ENCODE measurements at places on chromosomes 2 and 18. TPM values are rescaled to one million over a fixed set of nuclear protein-coding genes. Genes with fewer than 3 reads are reported as not detected.

DNA sequence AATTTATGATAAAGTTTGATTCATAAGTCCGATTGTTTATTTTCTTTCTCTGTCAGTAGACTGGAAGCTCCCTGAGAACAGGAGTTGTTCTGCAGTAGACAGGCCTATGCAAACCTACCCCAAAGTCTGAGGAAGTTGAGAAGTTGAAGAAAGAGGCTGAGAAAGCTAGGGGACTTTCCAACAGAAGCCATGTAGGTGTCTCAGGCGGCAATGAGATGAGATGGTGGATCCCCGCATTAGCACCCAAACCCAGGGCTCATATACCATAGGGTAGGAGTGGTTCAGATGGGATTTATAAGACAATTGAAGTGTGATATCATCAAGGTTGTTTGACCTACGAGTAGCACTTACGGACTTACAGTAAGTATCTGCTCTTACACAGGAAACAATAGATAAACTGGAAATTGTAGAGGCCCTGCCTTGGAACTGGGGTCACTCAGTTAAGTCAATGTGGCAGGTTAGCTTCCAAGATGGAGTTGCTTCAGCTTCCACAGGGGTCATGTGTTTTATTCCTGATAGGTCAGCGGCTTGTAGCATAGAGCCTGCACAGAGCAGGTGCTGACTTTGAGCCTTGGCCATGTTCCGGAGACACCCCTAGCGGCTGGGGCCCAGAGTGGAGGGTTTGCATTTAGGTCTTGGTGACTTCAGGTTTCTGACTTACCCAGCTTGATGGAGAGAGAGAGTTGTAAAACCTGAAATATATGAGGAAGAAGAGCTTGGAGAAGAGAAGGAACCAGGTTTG is 2.3 kb upstream of the PSD4 start:
- DNase-seq, result no peak

The LCT gene
- total RNA-seq, result 0.13 TPM

- peak; percentile 34 for DNase-seq
These were observed at the start of gene MXD1 for GRCh38 chr2:69914950-69915945. TSS of gene MXD1 (plus strand) at chr2:69915109. CDS start at chr2:69915331, 222 bp downstream.

GRCh38 chr18:10205151-10205550 is 249.3 kb upstream of the APCDD1 start:
- no peak for DNase-seq

- DNase-seq, result no peak
These were observed 150.8 kb downstream of the THSD7B start for GRCh38 chr2:136916131-136916530.

GRCh38 chr18:68893354-68893753 is 95.5 kb downstream of the CCDC102B start:
- no peak for DNase-seq

DNA sequence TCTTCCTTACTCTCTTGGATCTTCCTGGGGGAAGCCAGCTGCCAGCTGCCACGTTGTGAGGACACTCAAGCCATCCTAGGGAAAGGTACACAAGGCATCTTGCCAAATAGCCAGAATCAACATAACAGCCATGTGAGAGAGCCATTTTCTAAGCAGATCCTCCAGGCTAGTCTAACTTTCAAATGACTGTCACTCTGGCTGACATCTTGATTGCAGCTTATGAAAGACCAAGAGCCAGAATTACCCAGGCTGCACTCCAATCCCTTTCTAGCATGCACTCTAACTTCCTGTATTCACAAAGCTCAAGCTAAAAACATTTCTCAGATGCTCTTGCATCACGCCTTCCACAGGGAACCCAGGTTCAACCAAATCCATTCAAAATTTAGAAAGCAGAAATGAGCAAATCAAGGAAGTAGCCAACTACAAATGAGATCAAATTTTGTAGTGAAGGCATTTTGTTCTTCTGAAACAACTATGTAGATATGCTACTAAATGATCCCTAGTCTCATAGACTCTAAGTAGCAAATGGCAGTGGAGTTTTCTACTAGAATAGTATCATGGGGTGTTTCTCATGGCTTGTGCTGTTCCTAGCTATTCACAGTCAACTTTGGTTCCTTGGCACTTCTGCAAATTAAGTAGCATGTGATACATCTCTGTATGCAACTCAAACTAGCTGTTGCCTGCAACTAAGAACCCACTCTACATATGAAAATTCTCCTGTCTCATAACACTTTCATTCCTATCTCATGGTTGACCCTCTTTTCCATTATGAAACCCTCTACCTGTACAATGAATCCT is 281.9 kb downstream of the ZEB2 start:
- no peak for DNase-seq

GRCh38 chr18:54783139-54783538 is 45.1 kb upstream of the RAB27B start:
- no peak for DNase-seq

DNA sequence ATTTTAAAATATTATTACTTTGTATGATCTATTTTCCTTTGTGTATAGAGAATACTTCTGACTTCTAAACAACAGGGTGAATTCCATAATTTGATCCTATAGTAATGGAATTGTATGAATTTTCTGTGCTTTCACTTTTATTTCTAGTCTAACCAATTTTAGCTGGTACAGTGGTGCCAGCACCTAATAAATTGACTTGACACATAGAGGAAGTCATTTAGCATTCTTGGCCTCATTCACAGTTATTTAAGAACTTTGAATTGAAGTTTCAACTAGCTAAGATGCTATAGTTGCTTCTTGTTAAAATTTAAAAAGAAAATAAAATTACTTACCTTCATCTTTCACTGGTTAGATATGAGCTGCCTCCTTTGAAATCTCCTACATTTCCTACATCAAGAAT is 220.4 kb downstream of the CPS1 start:
- no peak for DNase-seq

GRCh38 chr2:12006850-12007249 is 260.4 kb downstream of the LPIN1 start:
- DNase-seq, result no peak

The TGFBRAP1 gene
- total RNA-seq, result 17.0 TPM

DNA sequence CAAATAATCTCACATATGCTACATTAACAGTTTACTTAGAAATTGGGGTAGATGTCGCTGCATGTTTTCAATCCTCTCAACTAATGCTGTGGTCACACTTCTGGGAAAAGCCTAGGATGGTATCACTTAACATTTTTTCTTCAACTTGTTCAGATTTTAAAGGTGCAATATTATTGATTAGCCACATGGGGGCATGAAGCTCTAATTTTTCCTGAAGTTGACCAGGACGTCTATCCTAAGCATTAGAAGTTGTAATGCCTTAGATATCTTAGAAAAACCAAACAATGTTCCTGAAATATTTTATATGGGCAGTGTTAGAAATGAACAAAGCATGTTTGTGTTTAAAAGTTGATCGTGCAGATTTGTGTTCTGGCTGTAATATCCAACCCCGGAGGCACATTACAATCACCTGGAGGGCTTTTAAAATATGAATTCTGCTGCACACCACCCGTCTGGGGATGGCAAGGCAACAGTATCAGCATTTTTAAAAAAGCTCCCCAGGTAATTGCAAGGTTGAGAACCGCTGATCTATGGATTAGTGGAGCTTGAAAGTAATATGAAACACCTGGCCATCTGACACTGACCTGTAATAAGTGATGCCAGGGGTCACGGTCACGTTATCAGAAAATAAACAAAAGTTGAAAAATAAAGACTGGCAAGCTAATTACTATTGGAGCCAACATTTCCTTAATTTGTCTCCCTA is 100.5 kb upstream of the LMAN1 start:
- DNase-seq, result no peak

The CSRNP3 gene
- not detected for total RNA-seq

DNA sequence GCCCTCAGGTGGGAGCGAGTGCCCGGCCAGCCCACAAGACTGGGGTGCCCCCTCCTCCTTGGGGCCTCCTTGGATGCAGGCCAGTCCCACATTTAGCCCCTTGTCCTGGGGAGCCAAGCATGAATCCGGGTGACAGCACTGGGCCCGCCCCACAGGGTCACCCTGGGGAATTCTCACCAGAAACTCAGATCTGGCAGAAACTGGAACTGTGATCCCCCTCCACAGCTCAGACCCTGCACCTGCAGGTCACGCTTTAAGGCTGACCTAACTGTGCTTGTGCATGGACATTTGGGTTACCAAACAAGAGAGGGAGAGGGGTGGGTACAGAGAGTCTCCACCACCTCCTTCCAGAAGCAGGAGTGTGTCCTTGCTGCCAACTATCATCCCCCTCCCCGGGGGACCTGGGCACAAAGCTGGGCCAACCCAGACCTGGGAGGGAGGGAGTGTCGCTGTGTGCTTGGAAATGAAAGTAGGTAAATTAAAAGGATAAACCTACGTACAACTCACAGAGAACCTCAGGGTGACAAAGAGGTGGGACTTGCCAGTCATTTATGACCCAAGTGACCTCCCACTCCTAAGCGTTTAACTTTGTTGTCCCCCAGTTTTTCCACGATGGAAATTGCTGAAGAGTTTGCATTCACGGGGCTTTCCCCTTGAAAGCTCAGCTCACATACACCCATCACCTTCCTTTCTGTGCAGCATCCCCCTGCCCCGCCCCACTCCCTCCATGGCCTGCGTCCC is 9.1 kb downstream of the ITM2C start:
- no peak for DNase-seq

- DNase-seq, result no peak
These were observed 46.5 kb downstream of the ZFP36L2 start for GRCh38 chr2:43179942-43180341.

- DNase-seq, result no peak
These were observed 53.2 kb downstream of the PHLPP1 start for GRCh38 chr18:62768558-62768943.

DNA sequence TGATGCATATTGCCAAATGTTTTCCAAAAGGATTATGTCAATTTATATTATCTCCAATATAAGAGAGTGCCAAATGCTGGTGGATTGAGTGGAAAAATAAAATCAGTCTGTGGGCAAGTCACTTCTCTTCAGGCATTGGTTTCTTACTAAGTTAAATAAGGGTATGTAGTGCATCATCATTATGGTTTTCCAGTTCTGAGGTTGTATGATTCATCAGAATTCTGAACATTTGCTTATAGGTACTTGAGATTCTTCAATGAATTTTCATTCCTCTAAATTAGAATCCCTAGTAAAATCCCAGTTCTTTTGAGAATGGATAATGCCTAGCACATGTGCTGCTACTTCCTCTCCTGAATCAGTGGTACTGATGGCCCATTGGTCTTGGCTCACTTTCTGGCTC is 188.9 kb upstream of the OSR1 start:
- no peak for DNase-seq

The GLB1L gene
- 6.2 TPM for total RNA-seq

The NT5C1B gene
- total RNA-seq, result not detected

The VIT gene
- total RNA-seq, result not detected

DNA sequence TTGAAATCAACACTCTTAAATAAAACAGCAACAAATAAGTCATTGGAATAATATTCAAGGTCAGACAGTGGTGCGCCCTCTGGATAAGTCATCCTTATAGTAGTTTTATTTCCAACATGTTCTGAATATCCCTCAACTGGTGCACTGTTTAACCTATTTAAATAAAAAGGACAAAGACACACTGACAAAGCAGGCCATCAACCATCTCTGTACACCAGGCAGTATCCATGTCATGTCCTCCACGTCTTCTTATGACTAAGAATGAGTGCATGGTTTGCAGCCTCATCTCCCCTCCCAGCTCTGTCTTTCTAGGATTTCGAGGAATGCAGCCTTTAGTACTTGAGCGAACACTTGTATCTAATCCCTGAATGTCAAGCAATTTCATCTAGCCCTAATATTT is 42.4 kb downstream of the ST3GAL5 start:
- no peak for DNase-seq

DNA sequence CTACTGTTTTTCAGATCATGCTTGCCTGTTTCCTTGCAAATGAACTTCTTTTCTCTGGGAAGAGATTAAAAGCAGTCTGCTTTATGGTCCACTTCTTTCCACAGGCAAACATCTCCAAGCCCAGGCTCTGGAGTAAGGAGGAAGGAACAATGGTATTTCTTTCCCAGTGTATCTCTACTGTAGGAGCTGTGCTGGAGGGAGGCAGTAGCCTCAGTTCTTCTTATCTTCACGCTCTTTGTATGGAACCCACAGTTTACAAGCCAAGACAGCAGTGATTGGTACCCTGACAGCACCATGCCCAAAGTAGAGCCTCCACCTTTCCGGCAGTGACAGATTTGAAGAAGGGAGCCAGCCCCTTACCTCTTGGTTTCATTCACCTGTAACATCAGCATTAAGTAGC is 35.2 kb downstream of the SPOPL start:
- no peak for DNase-seq

DNA sequence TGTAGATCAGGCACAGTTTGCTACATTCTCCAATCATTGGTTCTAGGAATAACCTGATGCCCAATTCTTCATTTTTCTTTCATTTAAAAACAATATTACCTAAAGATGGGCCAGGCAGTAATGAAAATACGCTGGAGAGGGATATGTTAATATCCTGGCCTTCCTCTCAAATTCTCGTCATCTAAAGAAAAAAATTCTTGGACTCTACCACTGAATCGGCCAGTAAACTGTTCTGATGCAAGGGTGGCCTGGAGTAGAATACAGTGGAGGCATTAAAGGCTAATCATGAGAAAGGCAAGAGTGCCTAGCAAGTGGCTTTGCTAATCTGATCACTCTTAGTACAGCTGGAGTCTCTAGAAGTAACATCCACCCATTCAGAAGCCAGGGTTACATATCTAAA is 157.7 kb downstream of the ANTXR1 start:
- DNase-seq, result no peak

The IRS1 gene
- 7.2 TPM for total RNA-seq

DNA sequence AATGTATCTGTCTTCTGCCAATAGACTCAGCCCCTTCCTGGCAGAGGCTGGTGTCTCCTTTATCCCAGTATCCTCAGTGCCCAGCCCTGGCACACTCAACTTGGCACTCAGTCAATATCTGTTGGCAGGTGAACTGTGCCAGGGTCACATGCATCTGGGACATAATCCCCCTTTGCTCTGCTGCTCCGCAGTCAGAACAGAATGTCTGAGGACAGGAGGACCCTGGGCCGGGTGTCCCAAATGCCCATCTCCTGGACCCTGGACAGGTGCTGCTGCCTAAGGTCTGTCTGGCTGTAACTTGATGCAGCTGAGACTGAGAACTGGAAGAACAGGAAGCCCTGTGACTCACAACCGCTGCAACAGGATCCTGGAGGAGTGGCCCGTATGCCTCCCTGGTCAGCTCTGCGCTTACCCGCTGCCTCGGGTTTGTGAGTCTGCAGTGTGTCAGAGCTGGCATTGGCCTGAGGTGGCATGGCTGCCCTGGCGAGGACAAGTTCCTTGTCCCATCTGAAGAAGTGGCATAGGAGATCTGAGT is 11.4 kb downstream of the HK2 start:
- peak; percentile 55 for DNase-seq

GRCh38 chr2:237214963-237215362 is 129.3 kb downstream of the COPS8 start:
- DNase-seq, result no peak
